GM12864 (cell line): ENCODE measurements at places on chromosomes 7 and 10.

DNA sequence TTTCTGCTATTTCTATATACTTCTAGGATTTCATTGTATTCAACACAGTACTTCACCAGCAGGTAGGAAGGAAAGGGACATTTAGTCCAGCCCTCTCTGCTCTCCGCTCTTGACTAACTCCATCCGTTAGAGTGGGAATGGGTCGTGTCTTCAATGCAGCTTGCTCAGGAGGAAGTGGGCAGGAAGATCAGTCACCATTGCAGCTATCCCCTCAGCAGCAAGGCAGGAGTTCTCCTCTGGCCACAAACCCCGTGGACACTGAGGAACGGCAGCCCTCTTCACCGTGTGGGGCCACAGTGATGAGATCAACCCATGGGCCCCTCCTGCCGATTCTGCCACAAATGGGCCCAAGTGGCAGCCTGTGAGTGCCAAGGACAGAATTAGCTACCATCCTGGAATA lies 30.2 kb upstream of the IKZF1 start:
- DNase-seq: no peak

DNA sequence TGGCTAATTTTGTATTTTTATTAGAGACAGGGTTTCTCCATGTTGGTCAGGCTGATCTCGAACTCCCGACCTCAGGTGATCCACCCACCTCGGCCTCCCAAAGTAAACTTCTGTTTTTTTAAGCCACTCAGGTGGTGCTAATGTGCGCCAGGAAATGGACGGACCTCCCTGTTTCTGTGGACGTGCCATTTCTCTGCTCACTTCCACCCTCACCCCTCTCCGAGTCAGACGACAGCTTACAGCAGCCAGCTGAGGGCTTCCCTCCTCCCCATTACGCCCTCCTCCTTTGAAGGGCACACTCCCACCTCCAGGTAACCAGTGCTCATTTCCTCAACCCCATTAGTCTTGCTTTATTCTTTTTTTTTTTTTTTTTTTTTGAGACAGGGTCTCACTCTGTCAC lies 41.7 kb upstream of the EZH2 start:
- no peak for DNase-seq

DNA sequence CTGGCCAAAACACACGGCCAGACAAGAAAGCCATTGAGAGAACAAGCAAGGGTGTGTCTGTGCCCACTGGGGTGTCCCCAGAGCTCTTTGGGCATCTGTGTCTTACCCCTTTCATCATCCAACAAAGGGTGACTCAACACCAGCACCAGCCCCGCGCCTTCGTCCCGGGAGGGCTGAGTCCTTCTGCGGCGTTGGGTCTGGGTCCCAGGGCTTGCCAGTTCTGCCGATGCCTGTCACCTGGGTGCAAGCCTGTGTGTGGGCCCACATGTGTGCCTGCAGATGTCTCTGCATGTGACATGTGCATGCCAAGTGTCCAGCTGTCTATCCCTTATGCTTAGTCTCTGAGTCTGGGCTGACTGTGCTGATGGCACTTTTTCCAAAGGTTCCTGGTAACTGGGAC lies 24.4 kb upstream of the ELN start:
- DNase-seq: no peak

DNA sequence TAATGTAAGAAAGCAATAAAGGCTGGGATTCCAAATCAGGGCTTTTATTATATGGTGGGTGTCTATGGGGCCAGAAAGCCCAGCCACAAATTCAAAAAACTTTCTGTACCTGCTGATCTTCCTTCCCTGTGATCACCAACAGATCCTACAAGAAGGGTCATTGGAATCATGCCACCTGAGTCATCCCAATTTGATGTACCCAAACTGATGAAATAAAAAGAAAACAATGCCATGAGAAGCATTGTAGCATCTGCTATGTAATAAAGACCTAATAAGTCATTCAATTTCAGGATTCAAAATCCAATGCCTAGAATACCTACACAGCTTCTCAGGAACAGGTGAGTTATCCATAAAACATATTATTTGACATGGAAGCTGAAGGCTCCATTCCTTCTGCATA lies 228.8 kb downstream of the DKK1 start:
- DNase-seq: no peak

- DNase-seq: no peak
These were observed 13.7 kb downstream of the CDHR1 start for GRCh38 chr10:84208023-84208422.

GRCh38 chr7:9889554-9889953 lies 1084.1 kb upstream of the PHF14 start:
- no peak for DNase-seq

DNA sequence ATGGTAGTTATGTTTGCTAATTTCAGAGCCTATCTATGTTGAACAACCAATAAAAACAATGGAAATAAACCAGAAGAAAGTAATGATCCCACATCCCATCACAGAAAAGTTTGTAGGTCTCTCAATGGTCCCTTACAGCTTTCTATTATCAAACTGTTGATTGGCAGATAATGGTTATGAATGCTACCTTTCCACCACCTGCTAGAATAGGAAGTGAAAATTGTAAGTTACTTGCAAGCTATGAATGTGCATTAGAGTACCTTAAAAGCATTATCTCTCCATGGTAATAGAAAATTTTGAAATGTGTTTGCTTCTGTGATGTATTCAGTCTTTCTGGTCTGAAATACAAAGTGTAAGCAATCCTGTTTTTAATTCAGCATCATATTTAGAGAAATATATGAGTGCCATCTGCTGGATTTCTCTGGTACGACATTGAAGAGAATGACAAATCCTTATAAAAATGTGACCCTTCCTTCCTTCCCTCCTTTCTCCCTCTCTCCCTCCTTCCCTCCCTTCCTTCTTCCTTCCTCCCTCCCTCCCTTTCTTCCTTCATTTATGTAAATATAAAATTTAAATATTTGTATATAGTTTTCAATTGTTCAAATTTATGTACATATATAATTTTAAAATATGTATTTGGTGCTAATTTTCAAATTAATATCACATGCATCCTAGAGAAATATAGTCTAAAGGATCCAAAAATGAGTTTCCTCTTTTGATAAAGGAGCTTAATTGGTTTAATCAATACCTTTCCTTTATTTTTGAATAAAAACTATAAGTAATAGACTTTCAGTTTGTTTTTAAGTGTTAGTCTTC lies 41.4 kb upstream of the PNLIPRP3 start:
- no peak for DNase-seq

- DNase-seq: no peak
These were observed 124.9 kb downstream of the ELFN1 start for GRCh38 chr7:1794888-1795542.

GRCh38 chr7:106418526-106418925 lies 133.7 kb upstream of the NAMPT start:
- DNase-seq: no peak

DNA sequence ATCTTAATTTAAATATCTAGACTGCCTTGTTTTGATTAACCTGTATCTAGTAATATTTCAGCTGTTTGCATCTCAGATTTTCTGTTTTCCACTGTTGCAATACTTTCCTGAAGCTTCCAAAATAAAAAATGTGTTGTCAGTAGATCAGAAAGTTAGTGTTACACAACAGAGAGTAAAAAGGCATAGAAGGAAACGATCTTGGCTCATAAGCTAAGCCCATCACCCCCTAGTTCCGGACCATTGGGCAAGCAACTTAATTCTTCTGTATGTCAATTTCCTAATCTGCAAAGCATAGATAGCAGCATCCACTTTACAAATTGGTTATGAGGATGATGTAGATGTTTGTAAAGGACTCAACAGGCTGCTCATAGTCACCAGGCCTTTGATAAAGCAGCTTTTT lies 4.4 kb downstream of the PON3 start:
- DNase-seq: no peak

- no peak for DNase-seq
These were observed 54.7 kb downstream of the RBM20 start for GRCh38 chr10:110698782-110699201.
